Right ventricle myocardium superior (tissue), 1 donor: ENCODE measurements at places on chromosomes 12 and 14.

DNA sequence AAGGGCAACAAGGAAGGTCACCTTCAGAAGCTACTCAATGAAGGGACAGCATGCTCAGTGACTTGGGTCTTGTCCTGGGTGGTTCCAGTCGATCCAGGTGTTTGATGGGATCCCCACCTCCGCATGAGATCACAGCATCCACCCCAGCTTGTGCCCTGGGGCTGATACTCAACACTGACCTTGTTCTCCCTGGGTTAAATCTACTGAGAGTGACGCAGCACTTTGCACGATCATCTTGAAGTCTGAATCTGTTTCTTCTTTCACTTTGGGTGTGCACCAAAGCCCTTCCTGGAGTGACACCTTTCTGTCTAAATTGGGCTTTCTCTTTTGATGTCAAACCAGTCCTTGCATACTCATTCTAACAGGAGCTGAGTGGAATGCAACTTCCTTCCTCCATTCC, 13.8 kb downstream of the NOS1 start:
- no peak for DNase-seq

DNA sequence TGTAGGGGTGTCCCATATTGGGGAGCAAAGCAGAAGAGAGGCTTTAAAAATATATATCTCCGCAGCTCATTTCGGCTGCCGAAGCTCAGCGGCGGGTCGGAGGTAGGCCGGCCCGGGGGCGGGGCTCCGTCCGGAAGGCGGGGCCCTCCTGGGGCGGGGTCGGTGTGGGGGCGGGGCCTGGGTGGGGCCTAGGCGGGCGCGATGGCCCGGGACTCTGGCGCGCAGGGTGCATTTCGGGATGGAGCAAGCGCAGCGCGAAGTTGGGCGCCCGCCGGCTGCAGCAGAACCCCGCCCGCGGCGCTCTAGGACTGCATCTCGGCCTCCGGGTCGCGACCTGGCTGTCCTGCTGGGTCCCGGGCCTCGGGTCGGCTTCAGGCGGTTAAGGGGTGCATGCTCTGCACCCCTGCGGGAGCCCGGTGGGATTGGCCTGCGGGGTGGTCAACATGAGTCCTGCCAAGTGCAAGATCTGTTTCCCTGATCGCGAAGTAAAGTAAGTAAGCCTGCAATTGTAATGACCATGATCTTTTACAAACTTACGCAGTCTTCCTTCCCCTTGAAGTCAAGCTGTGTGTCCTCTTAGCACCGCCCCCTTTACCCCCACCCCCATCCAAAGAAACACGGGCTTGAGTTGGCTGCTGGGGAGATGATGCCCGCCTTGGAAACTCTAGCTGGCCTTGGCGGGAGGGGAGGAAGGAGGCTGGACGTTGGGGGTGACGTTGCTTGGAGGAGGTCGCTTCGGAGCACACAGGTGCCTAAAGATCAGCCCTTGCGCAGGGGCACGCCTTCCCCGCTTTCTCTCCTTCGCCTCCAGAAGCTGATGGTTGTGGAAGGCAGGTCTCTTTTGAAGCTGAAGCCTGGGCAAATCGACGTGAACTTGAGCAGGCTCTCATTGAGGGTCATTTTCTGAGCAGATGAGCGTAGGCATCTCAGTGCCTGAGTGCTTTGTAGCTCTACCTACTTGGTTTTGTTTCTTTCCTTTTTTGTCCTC, 38.4 kb downstream of the ACACB start:
- DNase-seq = peak; percentile 91

DNA sequence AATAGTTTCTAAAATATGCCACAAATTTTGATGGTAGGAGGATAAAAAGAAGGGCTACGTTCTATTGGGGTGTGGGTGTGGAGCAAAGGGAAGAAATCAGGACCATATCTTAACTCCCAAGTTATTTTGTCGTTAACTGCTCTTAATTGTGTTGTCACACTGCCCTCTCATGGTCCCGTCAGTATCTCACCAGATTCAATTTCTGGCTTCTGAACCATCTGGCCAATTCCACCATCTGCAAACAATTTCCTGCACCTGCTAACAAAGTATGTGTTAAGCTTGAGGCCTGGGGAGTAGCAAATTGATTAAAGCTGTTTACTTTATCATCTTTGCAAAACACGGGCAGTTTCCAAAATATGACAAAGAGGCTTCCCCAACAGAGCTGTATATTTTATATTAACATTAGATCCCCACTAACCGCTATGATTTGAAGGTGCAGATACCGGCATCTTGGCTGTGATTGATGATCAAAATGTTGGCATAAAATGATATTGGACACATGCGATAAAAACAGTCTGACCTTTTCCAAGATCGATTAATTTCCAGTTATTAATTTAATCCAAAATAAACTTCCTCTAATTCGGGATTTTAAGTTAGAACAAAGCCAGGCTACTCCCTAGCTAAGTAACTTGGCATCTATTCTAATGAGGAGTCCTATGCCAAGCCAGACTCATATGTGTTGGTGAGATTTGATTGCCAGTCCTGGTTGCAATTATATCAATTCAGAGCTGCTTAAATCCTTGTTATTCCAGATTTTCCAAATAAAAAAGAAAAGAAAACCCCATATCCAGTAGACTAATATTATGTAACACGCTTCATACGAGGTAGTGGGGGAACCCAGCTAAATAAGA, 6.9 kb upstream of the DNM1L start:
- DNase-seq = no peak

DNA sequence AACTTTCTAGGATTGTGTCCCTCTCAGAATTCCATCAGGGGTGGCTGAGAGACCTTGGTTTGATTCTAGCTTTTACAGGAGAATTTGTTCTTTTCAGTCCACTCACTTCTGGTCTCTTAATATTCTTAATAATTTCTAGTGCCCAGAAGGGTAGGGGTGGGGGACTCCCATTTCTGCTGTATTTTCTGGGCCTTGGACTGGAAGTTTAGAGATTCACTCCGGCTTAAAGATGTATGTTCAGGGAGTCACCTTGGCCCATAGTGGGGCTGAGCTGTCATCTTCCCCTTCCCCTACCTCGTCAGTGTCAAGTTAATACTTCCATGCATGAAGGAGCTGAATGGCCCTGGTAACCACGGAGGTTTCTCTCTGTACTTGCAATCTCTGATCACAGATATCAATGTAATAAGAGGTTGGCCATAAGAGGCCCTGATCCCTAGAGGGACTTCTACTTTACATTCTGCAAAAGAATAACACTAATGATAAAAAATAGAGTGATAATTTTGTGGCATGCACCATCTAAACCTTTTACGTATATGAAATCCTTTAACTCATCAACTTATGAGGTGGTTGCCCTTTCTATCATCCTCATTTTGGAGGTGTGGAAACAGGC, 6.7 kb downstream of the KRT81 start:
- DNase-seq = no peak
